ENCODE measurements at places on chromosomes 16 and 17.

DNA sequence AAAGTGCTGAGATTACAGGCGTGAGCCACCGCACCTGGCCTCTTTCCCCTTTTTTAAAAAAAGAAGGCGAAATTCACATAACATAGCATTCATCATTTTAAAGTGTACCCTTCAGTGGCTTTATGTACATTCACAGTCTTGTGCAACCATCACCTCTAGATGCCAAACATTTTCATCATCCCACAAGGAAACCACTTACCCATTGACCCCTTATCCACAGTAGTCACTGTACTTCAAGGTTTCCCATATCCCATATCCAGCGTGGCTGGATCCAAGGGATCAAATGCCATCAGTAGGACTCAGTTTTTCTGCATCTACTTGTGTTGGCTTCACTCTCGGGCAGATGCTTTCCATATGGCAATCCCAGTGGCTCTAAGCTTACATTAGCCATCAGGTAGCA lies 50.3 kb downstream of the BMERB1 start:
- DNase-seq = no peak

DNA sequence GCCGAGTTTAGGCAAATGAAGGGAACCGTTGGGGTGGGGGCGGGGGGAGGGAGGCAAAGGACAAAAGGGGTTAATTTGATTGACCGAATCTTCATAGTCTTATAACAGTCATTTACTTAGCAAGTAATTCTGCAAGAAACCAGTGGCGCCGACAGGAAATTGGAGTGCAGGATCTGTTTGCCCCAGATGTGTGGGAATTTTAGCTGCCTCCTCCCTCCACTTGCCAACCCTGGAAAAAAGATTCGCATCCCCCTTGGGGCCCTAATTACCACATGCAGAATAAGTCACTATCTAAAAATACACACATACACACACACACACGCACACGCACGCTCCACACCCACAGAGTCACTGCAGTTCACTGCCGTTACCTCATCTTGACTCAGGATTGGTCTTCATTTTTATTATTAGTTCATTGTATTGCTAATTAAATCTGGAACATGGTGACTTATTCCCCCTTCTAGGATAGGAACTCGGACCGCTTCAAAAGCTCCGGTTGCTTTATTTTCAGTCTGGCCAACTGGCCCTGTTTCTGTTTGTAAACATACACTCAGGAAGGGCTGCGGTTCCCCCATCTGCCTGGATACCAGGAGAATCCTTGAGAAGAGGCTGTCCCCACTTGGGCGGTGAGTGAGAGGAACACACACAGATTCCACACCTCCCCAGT lies 241.6 kb upstream of the SALL1 start:
- no peak for DNase-seq

DNA sequence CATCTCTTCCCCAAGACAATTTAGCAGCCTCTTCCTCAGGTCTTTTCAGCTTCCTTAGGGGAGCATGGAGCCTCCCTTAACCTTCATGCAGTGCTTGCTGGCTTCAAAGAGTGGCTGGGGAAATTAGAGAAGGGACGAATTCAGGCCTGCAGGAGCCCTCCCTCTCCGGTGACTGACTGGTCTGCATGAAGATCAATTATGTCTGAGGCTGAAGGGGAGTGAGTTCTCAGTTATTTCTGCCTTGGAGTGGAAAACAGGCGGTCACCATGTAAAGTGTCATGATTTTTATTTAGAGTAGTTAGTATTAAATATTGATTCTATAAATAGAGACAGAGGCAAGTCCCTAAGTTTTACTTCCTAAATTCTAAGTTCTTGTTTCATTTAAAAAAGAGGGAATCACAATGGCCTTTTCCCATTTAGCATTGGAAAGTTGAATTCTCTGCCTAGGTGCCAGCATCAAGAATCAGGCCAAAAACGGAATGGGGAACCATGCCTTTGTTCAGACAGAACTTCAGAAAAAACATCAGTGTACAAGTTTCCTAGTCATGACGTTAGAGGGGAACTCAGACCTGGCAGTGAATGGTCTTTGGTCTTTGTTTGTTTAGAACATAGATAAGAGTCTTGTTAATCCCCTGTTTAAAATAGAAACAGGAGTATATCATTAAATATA lies 4.4 kb downstream of the GABARAPL2 start:
- DNase-seq = no peak

GRCh38 chr16:11258553-11259492 lies 2.8 kb upstream of the SOCS1 start:
- peak; percentile 37 for DNase-seq

- no peak for DNase-seq
Measured at GRCh38 chr17:79902146-79902791, 63.0 kb upstream of the CBX4 start.

DNA sequence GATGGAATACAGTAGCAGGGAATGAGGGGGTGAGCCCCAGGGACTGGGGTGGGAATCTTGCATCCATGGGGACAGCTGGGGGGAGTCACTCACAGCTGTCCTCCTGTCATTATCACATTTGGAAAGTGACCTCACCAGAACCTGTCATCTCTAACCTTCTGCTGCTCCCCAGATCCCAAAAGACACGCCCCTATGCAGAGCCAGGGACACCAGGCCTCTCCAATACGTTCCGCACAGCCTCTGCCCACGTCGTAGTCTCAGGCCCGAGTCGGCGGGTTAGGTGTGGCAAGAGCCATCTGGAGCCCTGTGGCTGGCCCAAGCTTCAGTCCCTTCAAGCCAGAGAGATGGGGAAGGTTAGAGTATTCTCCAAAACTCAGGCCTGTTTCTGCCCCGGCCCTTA lies 214.3 kb downstream of the ENGASE start:
- DNase-seq = no peak

DNA sequence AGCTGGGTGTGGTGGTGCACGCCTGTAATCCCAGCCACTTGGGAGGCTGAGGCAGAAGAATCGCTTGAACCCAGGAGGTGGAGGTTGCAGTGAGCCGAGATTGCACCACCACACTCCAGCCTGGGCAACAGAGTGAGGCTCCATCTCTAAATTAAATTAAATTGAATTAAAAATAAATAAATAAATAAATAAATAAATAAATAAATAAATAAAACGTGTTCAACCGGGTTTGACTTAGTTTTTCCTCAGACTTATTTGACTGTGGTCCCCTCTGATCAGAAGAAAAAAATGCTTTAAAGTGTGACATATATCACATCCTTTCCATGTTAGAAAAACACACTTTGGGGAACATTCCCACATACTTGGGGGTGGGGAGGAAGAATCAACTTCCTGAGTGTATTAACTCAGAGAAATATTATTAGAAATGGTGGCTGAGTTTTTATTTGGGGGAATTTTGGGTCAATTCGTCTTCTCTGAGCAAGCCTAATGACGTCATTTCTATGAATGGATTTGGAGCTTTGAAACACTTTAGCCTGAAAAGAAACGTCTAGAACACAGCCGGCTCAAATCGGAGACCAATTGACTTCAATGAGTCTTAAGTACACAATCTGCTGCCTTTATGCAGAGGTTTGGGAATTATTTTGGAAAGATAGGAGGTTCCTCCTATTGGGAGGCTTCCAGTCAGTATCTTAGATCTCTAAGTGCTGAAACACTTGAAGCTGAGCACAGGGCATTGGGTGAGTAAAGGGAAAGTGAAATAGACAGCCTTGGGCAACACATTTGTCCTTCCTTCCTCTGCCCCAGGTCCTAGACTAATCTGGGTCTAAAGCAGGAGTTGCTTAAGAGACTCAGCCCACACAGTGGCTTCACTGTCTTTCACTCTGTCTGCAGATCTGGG lies 132.6 kb downstream of the PITPNC1 start:
- no peak for DNase-seq

DNA sequence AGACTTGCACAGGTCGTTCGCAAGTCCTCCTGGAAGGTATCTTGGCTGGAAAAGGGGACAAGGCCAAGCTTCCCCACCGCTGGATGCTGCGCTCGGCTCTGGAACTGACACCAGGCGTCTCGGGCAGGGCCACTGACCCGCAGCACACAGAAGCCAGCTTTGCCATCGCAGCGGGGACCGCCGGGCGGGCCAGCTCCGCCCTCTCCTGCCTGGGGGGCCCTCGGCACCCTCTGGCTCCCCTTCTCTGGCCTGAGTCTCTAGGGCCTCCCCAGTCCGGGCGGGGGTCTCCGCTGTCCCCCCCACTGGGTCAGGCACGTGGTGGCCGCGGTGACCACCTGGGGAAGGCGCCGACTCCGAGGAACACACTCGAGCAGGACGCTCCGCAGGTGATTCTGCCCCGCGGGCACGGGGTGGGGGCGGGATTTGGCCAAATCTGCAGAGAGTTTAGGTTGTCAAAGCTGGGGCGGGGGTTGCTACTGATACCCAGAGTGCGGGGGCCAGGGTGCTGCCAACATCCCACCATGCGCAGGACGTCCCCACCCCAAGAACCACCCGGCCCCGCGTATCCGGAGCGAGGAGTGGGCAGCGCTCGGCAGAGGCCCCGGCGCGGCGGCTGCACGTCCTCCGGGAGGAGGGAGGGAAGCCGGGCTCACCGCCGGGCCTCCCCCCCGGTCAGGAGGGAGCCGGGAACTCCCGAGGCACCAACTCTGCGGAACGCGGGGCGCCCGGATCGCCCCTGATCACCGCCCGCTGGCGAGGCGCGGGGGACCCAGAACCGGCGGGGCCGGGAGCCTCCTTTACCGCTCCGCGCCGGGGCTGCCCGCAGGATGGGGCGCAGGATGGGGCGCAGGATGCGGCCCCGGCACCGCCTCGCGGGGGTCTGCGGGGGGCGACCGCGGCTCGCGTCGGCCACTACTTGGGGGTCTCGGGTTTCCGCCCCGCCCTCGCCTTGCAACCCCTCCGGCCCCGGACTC lies 744 bp upstream of the METRNL start:
- no peak for DNase-seq

DNA sequence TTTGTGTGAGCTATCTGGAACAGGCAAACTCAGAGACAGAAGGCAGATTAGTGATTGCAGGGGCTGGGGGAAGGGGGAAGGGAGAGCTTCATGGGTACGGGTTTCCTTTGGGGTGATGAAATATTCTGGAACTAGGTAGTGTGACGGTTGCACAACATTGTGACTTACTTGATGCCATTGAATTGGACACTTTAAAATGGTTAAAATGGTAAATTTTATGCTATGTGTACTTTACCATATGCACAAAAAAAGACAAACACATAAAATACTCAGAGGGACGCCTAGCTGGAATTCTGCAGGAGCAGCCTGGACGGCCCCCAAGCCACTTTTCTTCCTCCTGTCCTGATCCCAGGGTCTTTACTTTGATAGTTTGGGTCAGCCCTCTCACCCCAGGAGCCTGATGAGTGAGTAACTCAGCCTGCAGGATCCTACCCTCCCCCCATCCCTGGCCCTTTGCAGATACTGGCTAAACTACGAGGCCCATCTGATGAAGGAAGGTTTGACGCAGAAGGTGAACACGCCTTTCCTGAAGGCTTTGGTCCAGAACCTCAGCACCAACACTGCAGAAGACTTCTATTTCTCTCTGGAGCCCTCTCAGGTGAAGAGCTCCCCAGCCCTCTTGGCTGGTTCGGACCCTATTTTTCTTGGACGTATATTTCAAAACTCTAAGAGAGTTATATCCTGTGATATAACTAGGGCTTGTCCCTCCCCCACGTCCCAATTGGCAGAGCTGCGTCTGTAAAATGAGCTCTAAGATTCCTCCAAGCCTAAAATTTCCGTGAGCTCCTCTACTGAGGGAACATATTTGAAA lies 7.8 kb downstream of the ADGRG3 start:
- peak; percentile 41 for DNase-seq

DNA sequence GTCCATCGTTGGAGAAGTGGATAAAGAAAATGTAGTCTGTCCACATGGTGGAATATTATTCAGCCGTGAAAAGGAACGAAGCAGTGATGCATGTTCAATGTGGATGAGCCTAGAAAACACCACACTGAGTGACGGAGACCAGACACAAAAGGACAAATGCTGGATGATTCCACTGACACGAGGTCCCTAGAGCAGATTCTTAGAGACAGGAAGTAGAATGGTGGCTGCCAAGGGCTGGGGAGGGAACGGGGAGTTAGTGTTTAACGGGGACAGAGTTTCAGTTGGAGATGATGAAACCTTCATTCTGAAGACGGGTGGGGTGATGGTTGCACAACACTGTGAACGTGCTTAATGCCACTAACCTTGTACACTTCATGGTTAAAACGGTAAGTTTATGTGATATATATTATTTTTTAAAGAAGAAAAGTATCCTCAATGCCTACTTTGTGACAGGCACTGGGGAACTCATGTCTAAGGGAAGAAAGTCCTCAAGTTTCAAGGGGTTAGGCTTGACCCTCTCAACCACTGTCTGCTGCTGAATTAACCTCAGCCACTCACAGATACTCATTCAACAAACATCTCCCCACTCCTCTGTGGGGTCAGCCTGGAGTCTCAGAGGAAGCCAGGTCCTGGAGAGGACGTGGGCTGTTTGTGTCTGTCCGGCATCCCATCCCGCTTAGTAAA lies 17.6 kb downstream of the C16orf74 start:
- peak; percentile 23 for DNase-seq

DNA sequence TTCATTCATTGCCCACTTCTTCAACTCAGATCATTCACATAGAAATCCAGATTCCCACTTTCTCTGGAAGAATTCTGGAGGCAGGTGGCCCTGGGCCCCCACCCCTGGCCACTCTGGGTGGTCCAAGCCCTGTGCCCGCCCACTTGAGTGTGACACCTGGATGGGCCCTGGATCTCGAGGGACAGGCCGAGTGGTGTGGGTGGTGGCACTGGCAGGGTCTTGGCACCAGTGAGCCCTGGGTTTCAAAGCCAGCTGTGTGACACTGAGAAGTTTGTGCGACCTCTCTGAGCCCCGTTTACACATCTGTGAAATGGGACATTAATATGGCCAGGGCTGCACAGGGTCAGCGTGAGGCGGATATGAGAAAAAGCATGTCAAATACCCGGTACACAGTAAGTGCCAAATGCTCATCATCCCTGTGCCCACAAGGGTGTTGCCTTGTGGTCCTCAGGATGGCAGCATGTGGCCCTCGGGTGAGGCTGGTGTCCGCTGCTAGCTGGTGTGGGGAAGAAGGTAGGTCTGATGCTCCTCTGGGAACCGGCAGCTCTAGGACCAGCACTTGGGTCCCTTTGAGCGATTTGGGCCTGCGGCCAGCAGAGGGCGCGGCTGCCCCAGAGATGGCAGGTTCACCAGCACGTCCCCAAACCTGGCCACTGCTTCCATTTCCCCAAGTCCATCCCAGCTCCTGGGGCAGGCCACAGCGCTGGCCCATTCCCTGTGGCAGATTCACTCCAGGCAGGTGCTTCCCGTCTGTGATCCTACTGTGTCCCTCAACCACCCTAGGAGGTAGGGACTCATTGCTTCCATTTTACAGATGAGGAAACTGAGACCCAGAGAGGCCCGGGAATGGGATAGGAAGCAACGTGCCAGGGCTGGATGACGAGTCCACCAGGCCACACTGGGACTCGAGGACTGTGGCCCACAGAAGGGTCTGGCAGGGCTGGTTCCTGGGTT lies 3.6 kb downstream of the OSGIN1 start:
- DNase-seq = peak; percentile 79

GRCh38 chr17:1351971-1352370 lies 48.1 kb downstream of the YWHAE start:
- no peak for DNase-seq

GRCh38 chr16:14302031-14302398 lies 230.9 kb downstream of the MRTFB start:
- DNase-seq = peak; percentile 24

- DNase-seq = no peak
Measured at GRCh38 chr17:28433721-28434120, 27.7 kb upstream of the SLC46A1 start.
